ENCODE measurements at places on chromosomes 6 and 20.

DNA sequence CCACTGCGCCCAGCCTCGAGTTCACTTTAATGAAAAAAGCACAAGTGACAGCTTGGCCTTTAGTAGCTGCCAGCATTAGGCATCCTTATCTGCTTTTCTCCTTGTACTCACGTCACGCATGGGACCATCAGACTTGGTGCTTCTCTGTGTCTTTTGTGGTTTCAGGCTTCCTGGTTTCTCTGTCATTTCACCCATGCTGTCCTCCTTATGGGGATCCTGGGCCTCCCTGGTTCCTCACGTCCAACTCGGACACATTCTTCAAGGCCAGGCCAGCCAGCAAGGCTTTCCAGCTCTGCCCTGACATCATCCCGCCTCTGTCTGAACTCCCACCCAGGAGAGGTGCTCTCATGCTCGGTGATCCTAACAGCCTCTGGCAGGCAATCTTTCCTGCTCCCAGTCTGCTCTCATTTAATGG is 83.2 kb downstream of the TIAM2 start:
- DNase-seq: no peak

DNA sequence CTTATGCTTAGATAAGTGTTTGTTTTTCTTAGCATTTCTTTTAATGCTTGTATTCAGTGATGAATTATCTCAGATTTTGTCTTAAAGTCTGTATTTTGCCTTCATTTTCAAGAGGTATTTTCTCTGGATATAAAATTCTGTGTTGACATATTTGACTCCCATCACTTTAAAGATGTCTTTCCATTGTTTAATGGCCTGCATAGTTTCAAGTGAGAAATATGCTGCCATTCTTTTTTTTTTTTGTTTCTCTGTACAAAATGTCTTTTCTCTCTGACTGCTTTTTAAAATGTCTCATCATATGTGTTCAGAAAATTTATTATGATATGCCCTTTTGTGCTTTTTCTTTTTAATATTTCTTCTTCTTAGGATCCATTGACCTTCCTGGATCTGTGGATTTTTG is 578.0 kb upstream of the NOX3 start:
- no peak for DNase-seq

DNA sequence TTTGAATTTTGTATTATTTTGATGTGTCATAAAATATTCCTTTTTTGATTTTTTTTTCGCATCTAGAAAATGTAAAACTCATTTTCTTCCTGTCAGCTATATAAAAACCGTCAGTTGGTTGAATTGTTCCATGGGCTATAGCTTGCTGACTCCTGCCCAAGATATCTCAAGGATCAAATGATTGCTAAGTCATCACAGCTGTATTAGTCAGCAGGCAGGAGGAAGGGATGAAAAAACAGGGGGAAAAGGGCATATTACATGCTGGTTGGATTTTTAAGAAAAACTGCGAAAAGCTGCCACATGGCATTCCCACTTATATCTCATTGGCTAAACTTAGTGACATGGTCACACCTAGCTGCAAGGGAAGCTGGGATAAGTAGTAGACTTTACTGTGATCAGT is 569.9 kb downstream of the BCKDHB start:
- DNase-seq: no peak

DNA sequence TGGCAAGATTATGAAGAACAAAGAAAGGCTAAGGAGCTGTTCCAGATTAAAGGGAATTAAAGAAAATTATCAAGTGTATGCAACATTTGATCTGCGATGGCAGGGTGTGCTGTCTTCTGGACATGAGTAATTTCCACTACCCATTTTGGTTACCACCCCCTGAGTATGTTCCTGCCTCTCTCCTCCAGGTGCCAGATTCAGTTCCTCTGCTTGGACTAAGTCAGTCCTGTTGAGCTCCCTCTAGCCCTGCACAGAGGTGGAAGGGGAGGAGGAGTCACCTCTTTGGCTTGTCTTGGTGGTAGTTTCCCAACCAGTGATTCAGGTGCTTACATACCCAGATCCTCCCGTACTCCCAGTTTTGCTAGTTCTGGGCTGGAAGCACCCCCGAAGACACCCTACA is 22.2 kb upstream of the SNRPB2 start:
- no peak for DNase-seq

DNA sequence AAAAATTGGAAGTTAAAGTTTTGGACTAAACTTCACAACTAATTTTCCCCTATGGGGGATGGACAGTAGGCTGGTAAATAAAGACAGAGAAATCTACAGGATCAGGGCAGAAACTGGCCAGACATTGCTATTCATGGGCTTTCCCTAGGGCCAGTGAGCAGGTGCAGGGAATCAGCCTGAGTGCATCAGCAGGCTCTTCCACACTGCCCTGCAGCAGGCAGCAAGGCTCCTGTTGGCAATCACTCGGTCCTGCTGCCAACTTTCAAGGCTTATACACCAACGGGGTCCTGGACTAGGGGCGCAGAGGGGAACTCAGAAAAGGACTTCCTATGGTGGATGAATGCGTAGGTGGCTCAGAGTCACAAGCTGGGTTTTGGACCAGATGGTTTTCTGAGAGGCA is 59.8 kb upstream of the NHSL1 start:
- DNase-seq: no peak

DNA sequence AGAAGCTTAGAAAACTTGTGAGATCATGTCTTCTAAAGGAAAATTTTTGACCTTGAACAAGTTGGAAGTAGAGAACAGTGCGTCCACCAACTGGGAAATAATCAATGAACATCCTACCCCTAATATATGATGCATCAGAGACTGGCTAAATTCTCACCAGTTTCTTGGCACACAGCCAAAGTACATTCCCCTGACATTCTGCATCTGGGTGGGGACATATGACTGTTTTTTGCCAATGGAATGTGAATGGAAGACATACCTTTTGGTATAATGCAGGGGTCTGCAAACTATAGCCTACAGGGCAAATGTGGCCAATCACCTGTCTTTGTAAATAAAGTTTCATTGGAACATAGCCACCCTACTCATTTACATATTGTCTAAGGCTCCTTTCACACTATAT is 84.7 kb downstream of the HAO1 start:
- DNase-seq: no peak

GRCh38 chr20:57433657-57434389 is 42.6 kb downstream of the RBM38 start:
- DNase-seq: no peak

Measured in stimulated activated CD4-positive, alpha-beta T cell treated with anti-CD3 and anti-CD28 coated beads, Interleukin-15, amount 100 ng/mL, for 48 hours (primary cell).